ENCODE measurements at places on chromosomes 1 and 21.

- DNase-seq = no peak
Observed at GRCh38 chr1:10745886-10746455, 50.5 kb downstream of the CASZ1 start.

- no peak for DNase-seq
Observed at GRCh38 chr1:44632598-44632997, 41.7 kb downstream of the TMEM53 start.

DNA sequence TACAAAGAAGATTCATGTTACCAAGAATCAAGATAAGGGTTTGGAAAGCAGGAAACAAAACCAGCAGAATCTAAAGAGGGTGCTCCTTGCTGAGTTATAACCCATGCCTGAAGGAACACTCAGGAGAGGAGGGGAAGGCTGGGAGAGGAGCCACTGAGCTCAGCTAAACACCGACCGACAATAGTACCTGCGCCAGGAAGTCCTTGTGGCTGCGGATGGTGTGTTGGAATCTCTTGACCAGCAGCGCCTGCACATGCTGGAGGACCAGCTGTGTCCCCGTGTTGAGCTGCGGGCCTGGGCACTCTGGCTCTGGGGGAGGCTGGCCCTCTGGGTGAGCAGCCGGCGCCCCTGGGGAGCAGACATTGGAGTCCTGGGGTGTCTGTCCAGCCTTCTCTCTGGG is 89.4 kb downstream of the ABCA4 start:
- no peak for DNase-seq

DNA sequence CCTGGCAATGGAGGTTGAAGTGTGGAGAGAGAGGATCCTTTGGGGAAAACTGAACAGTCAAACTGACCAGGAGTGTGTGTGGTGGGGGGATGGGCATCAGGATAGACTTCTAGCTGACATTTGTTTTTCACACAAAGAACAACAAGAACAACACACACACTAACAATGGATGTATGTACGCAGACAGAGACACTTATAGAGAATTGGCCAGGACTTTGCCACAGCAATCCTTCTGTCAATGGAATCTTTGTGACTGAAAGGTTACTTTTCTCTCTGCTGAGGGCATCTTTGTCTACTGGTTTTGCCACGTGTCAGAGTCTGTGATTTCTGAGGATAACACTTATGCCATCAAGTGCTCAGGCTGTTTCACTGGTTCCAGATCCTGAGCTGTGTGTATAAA is 12.4 kb upstream of the FCGR2A start:
- DNase-seq = no peak

DNA sequence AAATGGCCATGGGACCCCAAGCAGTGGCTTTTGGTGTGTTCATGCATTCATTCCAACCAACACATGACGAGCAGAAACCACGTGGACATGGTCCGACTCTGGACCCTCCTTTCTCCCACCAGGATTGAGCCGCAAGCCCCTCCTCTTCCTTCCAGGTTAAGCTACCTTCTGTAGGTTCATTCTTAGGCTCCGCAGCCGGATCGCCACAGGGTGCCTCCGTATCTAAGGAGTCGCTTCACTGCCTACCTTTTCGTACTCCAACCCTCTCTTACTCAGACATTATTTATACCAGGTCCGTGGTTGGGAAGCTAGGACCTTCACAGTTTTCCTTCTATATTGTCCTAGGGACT is 63.6 kb downstream of the RHBG start:
- DNase-seq = no peak

DNA sequence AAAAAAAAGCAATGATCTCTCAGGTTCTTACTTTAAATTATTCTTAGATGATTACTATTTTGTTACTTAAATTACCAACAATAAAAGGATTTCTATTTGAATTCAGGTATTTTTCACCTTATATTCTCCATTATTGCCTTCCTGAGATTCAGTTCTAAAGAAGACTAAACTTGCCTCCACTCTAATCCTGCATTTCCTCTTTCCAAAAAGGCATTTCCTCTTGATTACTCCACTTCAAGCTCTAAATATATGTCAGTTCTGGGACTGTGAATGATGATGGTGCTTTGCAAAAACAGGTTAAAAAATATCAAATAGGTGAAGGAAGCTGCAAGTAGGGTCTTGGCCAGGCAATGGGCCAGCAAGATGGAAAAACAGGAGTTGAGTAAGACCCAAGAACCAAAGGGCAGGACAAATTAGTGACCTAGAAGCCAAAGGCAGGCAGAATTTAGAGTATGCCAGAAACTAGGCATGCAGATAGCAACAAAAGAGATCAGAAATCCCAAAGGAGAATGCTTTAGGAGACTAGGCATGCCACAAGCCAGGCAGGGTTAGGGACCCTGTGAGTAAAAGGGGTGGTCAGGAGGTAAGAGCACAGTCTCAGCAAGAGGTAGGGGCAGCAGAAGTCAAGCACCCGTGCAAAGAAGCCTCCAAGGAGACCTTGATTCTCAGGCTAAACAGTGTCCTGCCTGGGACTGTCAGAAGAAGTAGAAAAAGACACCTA is 11.3 kb upstream of the DIPK1A start:
- no peak for DNase-seq

DNA sequence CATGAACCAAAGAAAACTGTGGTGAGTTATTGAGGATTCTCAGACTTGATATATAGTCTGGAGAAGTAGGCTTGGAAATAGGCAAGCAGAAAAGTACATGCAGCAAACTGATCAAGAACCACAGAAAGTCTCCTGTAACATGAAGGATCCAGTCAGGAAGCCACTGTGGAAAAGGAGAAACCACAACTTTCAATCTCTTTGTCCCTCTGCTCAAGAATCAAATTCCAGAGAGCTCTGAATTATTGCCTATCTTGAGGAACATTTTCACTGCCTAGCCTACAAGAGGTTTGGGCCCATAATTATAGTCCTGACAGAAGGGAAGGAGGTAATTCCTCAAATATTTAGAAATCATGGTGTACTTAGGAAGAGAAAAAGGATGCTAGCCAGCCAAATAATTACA is 43.0 kb upstream of the ADAMTS1 start:
- DNase-seq = no peak
